ENCODE measurements at places on chromosomes 4 and X.

DNA sequence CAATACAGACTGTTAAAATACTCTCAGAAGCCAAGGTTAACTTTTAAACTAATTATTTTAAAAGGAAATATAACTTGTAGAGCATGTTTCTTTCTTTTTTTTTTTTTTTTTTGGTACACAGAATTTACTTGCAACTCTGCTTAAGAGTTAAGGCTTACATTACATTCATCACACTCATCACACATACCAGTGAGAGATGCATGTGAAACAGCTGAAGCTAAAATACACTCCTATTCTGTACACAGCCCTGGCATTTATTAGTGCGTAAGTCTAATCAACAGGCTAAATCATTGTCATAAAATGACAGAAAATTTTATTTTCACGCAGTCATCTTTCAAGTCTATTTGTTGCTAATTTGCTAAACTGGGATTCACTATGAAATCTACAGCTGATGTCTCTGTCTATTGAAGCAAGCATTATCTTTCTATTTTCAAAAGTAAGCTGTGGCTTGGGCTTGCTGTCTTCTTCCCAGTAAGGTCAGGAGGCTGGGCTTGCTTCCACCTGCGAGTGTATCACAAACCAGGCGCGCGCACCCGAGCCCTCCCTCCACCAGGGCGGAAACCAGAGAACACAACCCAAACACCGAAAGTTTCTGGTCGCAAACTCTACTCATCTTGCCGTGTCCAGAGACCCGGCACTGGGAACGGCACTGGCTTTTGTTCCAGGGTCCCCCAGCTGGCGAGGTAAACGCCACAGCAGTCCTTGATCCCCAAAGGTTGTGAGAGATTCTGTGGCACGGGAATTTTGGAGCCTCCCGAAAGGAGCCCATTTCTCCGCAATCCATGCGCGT, 3.9 kb downstream of the MAML3 start:
- DNase-seq, result peak; percentile 52

DNA sequence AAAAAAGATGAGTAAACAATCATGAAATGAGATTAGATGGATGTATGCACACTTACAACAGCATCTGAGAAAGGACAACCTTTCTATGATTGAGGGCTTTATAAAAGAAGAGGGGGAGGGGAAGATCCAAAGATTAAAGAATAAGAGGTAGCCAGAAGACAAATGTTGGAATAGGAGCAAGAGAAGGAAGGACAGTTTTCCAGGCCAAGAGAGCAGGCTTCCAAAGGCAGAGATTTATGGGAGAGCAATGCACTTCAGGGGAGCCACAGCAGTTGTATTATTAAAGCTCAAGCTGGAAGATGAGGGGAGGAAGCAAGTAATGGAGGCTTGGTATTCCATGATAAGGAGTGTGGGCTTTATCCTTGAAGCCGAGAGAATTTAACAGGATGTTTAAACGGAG, 110.3 kb upstream of the PTPN13 start:
- DNase-seq, result no peak

- DNase-seq, result no peak
Measured at GRCh38 chr4:114780205-114780604, 181.6 kb downstream of the UGT8 start.

- no peak for DNase-seq
Measured at GRCh38 chrX:111831343-111831742, 44.6 kb upstream of the TRPC5OS start.

- DNase-seq, result no peak
Measured at GRCh38 chr4:27090406-27090805, 229.8 kb downstream of the STIM2 start.

- DNase-seq, result no peak
Measured at GRCh38 chr4:89489338-89489771, 181.8 kb upstream of the GPRIN3 start.

DNA sequence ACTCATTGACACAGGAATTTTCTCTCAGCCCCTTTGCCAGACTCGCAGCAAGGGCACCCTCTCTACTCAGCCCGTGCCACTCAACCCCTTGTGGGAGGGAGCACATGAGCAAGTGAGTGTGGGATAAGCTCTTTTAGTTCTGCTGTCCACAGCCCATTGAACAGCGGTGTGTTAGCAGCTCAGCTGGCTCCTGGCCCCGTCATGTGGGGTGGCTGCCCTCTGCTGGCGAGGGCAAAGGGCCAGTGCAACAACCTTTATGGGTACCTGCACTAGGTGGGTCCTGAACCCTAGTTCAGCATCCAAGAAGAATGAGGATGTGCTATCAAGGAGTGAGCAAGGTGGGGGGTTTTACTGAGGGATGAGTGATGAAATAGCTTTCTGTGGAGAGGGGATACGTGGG, 85.0 kb upstream of the ZNF81 start:
- no peak for DNase-seq

DNA sequence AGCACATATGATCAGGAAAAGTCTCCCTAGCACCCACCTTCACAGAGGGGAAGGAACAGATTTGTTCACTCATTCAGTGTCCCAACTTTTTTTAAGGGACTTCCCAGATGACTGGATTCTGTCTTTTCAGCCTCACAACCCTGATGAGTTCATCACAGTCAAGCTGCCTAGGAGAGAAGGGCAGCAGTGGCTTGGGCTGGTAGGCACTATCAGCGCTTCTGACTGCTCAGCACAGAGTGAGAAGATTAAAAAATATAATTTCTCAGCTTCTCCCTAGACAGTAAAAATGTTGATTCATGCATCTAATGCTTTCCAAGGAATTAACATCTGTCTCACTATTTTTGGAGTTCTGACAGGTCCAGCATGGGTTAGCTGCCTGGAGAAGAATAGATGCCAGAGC, 328.2 kb downstream of the DTHD1 start:
- no peak for DNase-seq

GRCh38 chrX:6266041-6266440, 37.4 kb upstream of the NLGN4X start:
- DNase-seq, result no peak

DNA sequence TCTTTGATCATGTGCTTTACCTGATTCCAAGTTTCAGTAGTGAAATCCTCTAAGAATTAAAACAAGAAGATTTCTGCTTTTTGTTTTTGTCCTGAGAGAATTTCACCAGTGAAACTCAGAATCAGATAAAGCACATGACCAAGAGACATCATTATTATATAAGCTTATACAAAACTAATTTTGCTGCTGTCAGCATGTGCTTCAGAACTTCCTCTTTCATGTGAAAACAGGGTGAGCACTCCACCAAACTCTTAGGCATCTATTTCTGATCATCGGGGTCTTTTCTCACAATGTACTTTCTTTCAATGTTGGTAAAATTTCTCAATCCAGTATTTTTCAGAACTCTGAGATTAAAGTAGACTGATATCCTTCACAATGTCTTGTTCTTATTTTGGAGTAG, 152.1 kb downstream of the SLC39A8 start:
- no peak for DNase-seq

DNA sequence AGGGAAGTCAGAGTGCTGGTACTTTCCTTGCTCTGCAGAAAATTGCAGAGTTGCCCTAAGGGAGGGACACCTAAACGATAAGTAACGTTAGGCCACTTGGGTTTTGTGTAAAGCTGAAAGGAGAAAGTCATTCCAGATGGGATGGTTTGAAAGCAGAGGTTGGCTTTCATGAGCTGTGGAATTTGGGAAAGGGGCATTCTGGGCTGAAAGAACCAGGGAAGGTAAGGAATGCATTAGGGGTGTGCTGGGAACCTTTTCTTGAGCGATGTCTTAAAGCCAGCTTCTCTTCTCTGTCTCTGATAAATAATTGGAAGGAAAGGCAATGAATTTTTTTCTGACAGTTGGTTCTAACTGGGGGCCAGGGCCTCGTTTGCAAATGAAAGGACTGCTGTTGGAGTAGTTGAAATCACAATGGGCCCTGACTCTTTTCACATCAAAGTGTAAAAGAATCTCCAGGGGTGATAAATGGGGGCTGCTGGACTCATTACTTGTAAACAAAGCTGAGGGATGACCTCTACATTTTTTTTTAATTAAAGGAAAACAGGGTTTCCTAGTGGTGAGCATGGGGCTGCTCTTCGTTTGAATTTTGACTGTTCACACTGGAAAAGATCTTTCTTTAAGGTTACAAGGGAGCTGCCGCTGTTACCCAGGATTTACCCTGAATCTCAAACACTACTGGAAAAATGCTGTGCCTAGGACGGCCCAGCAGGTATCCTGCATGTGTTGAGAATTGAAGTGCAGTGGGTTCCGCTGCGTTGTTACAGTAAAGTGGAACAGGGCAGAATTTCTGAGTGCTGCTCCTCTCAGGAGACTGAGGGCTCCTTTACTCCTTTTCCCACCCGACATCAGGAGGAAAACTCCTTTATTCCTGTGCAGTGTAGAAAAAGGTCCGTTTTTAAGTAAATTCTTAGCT, 25.0 kb downstream of the AFF1 start:
- DNase-seq, result no peak

- DNase-seq, result peak; percentile 21
Measured at GRCh38 chr4:147780137-147780777, 48.4 kb downstream of the ARHGAP10 start.

- no peak for DNase-seq
Measured at GRCh38 chr4:133891011-133891410, 310.6 kb downstream of the PABPC4L start.

DNA sequence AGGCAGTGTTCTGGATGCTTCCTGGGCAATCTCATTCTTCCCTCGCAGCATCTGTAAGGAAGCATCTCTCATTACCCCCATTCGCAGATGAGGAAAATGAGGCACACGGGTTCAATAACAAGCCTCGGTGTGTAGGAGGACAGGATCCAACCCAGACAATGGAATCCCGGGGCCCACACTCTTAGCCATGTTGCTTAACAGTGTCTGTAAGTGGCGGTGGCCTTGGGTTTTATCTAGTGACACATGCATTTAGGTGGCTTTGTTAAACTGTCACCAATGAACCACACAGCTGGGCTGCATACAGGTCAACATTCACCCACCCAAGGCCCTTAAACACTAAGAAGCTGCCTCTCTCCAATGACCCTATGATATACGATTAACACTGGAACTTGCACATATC, 22.6 kb downstream of the RELL1 start:
- DNase-seq, result no peak

DNA sequence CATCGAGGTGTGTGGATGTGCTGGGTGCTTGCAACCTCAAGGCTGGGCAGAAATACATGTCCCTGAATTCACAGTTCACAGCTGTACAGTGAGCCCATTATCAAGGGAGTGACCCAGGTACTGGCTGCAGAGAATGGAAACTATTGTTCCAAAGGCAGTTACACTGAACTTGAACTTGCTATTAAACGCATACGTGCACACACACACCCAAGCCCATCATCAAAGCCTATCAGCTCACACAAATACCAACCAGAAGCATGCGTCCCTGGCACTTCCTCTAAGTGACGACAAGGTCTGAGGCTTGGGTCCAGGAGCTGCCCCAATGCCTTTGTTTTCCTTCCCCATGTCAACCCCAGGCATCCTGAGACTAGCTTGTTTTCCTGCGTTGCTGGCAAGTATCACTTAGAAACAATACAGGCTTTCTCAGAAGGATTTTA, 88.6 kb downstream of the IRF2 start:
- no peak for DNase-seq

GRCh38 chr4:128803783-128804182, 5.7 kb upstream of the JADE1 start:
- DNase-seq, result peak; percentile 46

DNA sequence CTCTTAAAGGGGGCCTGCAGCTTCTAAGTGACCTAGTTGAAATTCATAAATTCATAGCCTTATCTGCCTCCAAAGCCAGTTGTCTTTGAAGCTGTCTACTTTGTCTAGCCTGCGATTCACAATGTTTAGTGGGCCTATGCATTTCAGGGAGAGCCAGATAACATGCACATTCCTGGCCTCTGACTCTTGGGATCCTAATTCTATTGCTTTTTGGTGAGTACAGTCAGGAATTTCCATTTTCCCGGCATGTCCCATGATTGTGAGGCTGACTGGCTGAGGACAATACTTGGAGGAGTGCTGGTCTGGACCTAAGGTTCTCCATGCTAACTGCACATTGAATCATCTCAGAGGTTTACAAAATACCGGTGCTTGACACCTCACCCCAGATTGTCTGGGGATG, 155.0 kb downstream of the MSL3 start:
- no peak for DNase-seq

- no peak for DNase-seq
Measured at GRCh38 chrX:10467793-10468192, 152.6 kb downstream of the MID1 start.

DNA sequence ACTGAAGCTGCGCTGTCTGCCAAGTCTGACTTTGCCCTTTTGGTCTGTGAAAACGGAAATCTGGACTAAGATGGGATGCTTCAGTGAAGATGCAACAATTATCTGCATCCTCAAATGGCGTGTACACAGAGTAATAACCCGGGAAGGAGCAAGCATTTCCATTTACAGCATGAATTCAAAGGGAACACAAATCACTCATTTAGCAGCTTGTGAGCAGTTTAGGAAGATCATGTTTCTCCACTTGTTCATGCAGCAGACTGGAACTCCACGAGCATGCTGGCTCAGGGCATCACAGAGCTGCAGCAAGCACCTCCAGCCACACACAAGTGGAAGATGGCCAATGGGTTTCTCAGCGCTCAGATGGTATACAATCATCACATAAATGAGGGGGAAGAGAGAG, 175.5 kb downstream of the NLGN4X start:
- no peak for DNase-seq

DNA sequence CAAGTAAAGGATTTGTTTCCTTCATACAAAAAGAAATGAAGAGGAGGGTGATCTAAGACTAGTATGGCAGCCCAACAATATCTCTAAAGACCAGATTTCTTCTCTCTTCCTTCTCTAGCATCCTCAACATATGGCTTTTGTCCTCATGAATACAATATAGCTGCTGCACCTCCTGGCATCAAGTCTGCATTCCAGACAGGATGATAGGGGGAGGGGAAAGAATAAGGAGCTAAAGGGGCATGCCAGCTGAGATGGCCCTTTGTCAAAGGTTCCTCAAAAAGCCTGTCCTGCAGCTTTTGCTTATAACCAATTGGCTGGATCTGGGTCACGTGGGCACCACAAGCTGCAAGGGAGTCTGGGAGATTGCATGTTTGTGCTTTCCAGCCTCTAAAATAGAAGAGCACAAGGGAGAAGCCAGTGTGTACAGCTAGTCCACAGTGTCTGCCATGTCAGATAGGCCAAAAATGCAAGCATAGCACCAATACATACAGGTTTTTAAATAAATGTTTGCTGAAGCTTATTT, 132.6 kb downstream of the BCOR start:
- DNase-seq, result no peak

- DNase-seq, result no peak
Measured at GRCh38 chrX:49282647-49283011, 13.0 kb downstream of the PPP1R3F start.

- DNase-seq, result no peak
Measured at GRCh38 chr4:177778623-177779022, 336.4 kb upstream of the AGA start.
